ENCODE measurements at places on chromosomes 3 and 15.

DNA sequence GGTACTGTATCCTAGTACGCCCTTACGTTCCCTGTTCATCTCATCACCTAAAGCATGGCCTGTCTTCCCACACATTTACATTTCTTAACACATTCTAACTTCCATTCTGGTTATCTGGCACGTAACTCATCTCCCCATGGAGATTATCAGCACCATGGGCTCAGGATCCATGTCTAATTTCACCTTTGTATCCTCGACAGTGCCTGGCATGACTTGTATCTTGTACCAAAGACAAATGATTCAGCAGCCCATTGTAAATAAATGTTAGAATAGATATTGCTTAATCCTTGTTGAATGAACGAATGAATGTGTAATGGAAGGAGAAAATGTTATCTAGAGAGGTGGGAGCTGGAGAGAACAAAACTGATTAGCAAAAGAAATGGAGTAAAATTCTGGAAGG lies 69.7 kb upstream of the TPM1 start:
- DNase-seq: no peak

DNA sequence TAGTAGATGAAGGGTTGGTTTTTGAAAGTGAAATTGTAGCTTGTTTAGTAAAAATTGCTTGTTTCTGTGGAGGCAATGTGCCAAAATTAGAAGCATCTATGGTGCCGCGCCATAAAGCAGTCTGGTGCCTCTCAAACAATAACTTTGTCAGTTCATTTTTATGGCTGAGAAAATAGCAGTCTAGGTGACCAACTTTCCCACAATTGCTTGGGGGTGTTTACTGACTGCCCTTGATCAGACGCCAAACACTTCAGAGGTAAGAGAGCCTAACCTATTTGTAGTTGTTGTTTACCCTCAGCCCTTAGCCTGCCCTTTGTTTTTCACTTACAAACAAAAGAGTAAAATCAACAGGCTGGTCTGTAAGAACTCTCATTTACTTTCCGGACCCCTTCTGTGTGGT lies 174.5 kb downstream of the FNDC3B start:
- no peak for DNase-seq

DNA sequence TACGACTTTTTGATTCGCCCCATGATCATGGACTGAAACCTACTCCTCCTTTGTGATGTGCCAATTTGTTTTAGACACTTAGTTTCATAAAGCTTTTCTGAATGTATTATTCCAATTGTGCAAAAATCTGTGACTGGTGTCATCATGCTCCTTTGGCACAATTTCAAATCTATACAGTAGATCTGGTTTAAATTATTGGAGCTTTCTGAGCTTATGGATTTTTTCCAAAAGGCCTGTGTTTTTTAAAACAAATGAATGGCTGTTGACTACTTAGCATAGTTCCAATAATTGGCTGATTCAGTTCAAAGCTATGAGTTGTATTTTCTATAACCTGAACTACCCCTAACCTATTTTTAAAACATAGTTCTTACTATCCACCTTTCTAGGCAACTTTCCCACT lies 282.7 kb downstream of the CNTN3 start:
- no peak for DNase-seq

DNA sequence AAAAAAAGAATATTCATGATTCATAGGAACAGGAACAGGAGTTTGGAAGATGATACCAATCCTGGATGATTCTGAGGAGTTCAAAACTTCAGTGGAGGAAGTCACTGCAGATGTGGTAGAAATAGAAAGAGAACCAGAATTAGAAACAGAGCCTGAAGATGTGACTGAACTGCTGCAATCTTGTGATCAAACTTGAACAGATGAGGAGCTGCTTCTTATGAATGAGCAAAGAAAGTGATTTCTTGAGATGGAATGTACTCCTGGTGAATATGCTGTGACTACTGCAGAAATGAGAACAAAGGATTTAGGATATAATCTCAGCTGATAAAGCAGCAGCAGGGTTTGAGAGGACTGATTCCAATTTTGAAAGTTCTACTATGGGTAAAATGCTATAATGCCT lies 72.7 kb downstream of the GSK3B start:
- DNase-seq: no peak

DNA sequence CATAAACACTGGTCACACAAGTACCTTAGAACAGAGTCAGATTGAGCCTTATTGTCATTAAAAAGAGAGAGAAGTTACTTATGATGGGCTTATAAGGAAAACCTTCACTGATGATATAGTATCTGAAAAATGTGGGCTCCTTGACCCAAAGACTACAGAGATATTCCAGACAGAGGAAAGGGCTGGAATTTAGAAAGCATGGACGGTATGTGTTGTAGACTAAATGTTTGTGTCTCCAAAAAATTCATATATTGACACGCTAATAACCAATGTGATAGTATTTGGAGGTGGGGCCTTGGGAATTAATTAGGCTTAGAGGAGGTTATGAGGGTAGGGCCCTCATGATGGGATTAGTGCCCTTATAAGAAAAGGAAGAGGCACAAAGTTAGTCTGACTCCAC lies 61.0 kb upstream of the DAZL start:
- no peak for DNase-seq

DNA sequence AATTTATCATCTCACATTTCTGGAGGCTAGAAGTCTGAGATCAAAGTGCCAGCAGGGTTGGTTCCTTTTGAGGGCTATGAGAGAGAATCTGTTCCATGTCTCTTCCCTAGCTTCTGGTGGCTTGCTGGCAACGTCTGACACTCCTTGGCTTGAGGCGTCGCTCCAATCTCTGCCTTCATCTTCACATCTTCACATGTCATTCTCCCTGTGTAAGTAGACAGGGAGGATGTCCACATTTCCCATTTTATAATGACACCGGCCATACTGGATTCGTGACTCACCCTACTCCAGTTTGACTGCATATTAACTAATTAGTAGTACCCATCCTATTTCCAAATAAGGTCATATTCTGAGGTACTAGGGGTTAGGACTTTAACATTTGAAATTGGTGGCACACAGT lies 17.5 kb upstream of the ARHGAP31 start:
- no peak for DNase-seq

DNA sequence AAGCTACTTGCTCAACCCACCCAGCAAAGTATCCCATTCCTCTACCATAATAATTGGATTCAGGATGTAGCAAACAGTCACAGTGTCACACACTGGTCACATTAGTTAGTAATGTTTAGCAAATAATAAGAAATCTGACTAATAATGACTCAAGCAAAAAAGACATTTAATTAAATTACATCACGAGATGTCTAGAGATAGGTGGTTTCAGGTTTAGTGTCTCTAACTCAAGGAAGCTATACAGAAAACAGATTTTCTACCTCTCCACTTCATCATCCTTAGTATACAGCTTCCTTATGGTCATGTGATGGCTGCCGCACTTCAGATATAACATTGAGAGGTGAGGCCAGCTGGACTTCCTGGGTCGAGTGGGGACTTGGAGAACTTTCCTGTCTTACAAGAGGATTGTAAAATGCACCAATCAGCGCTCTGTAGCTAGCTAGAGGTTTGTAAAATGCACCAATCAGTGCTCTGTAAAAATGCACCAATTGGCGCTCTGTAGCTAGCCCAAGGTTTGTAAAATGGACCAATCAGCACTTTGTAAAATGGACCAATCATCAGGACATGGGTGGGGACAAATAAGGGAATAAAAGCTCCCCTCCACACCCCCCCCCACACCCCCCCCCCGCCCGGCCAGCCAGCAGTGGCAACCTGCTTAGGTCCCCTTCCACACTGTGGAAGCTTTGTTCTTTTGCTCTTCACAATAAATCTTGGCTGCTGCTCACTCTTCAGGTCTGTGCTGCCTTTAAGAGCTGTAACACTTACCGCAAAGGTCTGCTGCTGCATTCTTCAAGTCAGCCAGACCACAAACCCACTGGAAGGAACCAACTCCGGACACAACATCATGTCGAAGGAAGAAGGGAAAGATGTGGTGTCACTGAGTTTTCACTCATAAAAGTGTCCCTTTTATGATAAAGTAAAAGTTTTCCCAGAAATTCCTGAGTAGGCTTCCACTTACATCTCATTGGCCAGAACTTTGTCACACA lies 24.9 kb upstream of the ARPIN start:
- no peak for DNase-seq

GRCh38 chr3:127847236-127847720 lies 25.0 kb upstream of the MGLL start:
- DNase-seq: no peak

GRCh38 chr15:81224232-81224631 lies 27.6 kb downstream of the IL16 start:
- no peak for DNase-seq

DNA sequence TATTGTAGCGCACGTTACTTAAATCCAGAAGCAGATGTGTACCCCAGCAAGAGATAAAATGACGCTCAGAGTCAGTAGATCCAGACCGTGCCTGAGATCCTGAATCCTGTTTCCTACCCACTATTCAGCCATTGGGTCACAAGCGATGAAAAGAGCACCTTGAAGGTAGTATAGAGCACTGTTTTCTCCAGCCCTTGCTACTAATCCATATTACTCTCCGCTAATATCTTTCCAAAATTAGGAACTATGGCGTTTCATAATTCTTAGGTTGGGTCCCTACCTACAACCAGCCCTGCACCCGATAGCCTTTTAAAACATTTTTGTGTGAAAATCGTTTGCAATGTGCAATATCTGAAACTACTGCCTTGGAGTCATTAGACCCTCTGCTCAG lies 596 bp downstream of the BTD start:
- peak; percentile 20 for DNase-seq

- no peak for DNase-seq
Observed at GRCh38 chr3:168066882-168067281, 28.8 kb downstream of the GOLIM4 start.

DNA sequence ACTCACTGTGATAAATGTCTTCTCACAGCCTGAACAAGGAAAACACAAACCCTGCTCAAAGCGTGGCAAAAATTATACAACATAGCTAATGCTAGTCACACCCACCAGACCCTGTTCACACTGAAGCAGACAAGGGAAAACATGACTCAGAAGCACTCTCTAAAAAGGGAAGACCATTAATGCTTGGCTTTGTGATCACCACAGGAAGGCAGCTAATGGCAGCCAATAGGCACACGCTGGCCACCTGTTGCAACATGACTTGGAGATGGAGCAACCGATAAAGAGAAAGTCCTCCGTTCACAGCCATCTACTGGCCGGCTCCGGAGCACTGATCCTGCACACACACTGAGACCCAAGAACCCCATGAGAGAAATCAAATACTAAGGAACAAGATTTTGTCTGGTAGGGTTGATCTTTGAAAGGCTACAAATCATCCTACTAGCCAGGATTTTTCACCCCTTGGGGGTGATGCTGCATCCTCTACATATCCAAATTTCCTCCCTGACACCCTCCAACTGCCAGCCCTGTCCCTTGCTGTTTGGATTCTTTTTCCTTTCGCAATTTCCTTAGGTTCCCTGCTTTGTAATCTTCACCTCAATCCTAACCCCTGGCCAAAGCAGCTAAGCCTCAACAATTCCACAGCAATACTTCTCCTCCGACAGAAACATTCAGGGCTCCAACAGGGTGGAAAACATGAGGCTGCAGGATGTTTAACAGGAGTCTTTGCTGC lies 3.2 kb downstream of the ZXDC start:
- peak; percentile 39 for DNase-seq

GRCh38 chr3:29064085-29064484 lies 216.8 kb upstream of the RBMS3 start:
- DNase-seq: no peak

DNA sequence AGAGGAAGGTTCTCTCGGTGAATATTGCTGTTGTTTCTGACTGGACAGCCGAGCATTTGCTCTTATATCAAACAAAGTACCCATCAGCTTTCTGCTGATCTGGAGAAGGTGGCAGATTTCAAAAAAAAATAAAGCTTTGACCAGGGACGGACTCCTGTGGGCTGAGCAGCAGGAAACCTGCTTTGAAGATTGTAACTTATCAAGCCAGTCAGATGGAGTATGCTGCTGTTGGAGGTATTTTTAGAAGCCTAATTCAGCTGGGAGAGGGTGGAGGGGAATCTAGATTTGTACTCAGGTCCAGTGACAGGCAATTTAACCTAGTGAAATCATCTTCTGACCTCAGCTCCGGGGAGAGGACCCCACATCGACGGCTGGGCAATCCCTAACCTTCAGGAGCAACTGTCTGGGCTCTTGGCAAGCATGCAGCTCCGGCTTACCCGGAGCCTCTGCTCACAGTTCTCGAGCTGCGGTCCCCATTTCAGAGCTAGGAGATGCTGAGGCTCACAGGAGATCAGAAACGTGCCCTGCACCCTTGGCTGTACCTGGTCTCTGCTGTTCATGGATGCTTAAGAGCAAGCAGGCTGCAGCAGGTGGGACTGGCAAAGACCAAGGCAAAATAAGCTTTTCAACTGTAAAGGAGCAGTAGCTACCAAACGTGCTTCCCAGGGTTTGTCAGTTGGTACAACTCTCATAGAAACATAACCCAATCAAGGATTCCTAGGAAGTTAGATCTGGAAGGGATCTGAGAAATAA lies 89.3 kb upstream of the ST8SIA2 start:
- DNase-seq: no peak

DNA sequence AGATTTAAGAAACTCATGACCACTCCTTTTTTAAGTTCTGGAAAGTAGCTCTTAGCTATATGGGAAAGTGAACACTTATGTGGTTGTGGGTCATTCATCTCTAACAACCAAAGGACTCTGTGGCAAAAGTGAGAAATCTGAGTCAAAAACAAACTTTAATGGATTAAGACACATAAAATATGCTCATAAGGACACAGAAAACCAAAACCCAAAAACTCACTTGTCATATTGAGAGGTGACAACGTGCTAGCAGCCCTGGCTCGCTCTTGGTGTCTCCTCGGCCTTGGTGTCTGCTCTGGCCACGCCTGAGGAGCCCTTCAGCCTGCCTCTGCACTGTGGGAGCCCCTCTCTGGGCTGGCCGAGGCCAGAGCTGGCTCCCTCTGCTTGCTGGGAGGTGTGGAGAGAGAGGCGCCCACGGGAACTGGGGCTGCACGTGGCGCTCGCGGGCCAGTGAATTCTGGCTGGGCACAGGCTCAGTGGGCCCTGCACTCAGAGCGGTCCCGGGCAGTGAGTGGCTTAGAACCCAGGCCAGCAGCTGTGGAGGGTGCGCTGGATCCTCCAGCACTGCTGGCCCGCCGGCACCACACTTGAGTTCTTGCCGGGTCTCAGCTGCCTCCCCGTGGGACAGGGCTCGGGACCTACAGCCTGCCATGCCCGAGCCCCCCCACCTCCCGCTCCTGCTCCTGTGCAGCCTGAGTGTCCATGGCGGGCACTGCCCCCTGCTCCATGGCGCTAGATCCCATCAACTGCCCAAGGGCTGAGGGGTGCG lies 30.3 kb upstream of the SKIL start:
- no peak for DNase-seq

DNA sequence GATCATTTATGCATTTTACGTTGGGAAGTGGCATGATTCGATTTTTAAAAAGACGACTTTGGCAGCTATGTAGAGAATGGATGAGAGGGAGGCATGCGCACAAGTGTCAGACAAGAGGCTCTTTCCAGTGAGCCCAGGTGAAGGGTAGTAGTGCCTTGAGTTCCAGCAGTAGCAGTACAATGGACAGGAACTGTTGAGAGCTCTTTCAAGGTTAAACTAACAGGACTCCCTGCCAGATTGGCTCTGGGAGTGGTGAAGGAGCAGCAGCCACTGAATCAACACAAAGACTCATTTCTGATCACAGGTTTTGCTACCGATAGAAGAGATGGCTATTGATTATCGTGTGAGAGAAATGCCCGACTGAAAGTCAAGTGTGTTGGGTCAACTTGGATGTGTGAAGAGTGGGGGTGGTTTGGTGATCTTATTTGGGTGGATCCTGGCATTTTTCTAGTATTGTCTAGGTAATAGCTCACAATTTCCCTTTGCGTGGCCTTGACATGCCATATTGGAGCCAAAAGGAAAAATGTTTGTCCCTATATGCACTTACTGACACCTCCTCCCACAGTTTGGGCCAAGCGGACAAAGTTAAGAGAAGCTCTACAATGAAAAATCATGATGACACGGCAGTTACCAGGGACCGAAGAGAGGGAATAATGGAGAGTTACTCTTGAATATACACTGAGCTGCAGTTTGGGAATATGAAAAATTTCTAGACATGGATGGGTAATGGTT lies 81.6 kb upstream of the MDFIC2 start:
- DNase-seq: no peak

All from GM13977 (cell line).